ENCODE measurements at places on chromosomes 5 and 9. TPM values are rescaled to one million over a fixed set of nuclear protein-coding genes. Genes with fewer than 3 reads are reported as not detected.

The PCDHGA8 gene
- 0.08 TPM for total RNA-seq

The ADAMTS12 gene
- not detected for total RNA-seq

The PALM2AKAP2 gene
- total RNA-seq, result 1.8 TPM

The RNF183 gene
- total RNA-seq, result 0.13 TPM

The ELAVL2 gene
- total RNA-seq, result not detected

The PTPRD gene
- not detected for total RNA-seq

The C8G gene
- total RNA-seq, result 4.9 TPM

DNA sequence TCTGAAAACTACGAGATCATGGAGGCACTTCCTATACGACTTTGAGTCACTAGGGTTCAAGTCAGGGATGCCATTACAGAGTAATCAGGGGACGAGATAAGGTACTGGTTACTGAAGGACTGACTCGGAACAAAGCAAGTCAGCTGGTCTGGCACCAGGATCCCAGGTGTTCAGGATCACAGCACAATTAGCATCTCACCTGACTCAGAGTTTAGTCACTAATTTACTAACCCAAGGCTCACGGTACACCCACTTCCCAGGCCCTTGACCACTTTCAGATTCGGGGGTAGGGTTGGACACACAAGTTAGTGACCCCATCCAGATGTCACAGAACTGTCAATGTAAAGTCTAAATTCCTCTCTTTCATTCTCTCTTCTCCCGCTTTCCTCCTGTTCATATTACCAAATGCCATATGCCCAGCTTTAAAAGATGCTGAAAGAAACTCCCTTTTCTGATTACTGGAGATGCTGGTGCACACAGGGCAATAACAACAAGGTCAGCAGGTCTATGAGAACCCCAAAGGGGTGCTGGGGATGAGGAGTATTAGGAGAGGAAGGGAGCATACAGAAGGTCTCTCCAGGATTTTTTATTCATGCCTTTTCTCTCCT, 657.8 kb downstream of the TLE1 start:
- DNase-seq, result no peak

DNA sequence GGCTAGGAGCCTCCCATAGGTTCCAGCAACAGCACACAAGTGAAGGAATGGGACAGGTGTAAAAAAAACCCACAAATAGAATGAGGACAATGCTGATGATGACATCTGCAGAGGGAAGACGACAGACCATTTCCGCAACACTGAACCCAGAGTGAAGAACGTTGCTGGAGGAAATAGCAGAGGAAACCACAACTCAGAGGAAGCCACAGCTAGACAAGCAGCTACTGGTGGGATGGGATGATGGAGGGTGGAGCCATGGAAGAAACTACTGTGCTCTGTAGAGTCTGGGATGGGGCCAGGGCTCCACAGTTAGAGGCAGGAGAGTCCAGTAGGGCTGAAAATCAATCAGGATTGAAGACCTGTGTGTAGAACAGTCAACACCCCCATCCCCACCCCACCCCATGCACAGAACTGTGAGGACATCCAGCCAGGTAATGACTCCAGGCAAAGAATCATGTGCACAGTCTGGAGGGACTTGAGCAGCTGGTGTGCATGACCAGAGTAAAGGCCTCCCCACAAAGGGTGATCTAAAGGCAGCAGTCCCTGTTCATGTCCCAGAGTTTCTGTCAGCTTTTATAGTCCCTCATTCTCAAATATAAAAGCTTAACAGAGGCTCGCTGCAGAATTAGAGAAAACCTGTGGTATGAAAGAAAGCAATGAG, 65.2 kb upstream of the SPIN1 start:
- no peak for DNase-seq

DNA sequence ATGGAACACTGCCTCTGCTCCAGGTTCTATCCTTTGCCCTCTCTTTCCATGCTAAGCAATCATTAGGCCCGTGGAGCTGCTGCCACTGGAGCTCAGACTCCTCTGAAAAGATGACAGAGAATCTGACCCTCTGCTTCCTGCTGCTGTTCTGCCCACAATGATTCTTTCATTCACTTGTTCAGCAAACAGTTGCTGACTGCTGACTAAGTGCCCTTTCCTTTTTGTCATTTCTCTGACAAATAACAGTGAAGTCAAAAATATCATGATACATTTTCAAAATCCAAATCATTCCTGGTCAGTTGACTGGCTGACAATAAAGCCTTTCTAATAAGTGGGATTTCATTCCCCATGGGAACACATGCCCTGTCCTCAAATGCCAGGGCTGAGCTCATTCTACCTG, 110.1 kb downstream of the SIL1 start:
- no peak for DNase-seq

GRCh38 chr9:121233906-121234831, 32.5 kb upstream of the RAB14 start:
- no peak for DNase-seq

GRCh38 chr5:54908774-54909525, 76.4 kb downstream of the ESM1 start:
- DNase-seq, result no peak

GRCh38 chr9:97057651-97058050, 18.7 kb upstream of the CTSV start:
- DNase-seq, result no peak

DNA sequence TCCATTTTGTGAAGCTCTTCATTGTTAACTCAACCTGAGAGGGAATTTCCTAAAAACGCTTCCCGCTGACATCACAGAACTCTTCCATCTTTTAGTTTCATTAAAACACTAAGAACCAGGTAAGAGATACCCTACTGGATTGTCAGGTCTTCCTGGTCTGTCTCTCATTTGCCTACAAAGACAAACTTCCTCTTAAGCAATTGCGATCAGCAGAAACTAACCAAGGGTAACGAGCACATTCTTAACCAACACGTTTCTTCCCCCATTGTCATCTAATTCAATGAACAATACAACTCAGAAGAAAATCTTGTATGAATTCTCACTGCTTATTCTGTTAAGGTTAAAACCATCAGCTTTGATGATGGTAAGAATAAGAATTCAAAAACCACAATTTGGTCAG, 6.6 kb downstream of the FBXW11 start:
- no peak for DNase-seq

DNA sequence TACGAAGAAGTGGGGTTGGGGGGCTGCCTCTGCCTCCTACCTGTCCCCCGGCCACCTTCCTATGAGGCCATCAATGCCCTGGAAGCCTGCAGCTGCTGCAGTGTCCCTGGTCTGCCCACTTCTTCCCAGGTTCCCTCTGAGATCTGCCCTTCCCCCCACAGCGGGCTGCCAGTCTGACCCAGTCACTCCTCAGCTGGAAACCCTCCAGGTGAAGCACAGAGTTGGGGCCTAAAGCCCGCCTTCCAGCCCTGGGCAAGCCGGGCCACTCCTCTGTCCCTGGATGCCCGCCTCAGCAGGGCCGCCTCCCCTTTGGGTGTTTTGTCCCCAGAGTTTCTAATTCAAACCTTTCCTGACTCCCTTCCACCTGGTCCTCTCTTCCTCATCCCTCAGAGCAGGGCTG, 137.0 kb downstream of the RXRA start:
- no peak for DNase-seq

DNA sequence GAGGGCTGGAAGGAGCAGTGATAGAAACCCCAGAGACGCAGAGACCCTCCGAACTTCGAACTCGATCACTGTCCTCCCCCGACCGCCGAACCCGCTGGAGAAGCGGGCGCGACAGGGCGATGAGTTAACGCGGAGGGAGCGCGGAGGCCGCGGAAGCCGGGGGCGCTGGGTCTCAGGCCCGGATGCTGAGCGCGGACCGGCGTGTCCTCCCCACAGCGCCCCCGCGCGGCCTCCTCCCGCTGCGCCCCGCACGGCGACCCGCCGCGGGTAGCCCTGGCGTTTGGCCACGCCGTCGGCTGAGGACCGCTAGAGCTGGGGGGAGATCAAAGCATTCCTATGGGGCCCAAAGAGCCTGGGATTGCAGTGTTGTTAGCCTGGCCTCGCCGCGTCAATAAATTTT, 7.7 kb upstream of the DMRT2 start:
- DNase-seq, result no peak

DNA sequence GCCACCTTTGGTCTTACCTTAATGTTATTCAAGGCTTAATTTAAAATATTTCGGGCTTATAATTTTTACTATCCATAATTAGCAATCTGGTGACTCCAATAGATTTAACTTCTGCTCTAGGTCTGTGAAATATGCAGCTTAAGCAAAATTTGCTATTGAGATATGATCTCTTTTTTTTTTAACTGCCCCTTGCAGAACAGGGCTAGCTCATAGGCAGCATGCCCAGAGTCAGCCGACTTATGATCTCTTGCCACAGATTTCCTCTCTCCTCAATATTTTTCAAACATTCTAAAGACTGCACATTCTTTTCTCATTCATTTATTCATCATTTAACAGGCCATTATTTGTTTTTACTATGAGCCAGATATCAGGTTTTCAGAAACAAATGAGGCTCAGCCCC, 4.5 kb downstream of the TTC23L start:
- no peak for DNase-seq

DNA sequence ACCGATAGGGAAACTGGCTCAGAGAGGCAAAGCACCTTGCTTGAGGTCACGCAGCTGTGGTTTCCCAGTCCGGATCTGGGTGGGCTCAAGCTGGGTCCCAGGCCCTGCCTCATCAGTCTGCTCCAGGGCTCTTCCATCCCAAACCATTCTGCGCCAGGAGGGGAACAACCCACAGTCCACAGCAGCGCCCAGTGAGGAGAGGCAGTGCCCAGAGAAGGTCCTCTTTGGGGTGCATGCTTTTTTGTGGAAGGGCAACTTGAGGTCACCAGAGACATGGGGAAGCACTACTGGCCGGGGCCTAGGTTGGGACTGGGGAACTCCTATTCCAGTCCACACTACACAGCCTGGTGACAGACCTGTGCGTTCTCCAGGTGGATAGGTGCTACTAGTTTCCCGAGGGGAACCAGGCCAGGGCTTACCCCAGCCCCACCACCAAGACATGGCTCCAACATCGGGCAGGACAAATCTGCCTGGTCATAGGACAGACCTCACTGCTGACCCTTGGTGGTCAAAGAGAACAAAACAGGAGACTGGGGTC, 62.5 kb upstream of the RNF130 start:
- DNase-seq, result no peak

GRCh38 chr9:105281926-105282325, 37.5 kb downstream of the SLC44A1 start:
- no peak for DNase-seq

GRCh38 chr9:6917162-6917561, 159.4 kb downstream of the KDM4C start:
- DNase-seq, result no peak

DNA sequence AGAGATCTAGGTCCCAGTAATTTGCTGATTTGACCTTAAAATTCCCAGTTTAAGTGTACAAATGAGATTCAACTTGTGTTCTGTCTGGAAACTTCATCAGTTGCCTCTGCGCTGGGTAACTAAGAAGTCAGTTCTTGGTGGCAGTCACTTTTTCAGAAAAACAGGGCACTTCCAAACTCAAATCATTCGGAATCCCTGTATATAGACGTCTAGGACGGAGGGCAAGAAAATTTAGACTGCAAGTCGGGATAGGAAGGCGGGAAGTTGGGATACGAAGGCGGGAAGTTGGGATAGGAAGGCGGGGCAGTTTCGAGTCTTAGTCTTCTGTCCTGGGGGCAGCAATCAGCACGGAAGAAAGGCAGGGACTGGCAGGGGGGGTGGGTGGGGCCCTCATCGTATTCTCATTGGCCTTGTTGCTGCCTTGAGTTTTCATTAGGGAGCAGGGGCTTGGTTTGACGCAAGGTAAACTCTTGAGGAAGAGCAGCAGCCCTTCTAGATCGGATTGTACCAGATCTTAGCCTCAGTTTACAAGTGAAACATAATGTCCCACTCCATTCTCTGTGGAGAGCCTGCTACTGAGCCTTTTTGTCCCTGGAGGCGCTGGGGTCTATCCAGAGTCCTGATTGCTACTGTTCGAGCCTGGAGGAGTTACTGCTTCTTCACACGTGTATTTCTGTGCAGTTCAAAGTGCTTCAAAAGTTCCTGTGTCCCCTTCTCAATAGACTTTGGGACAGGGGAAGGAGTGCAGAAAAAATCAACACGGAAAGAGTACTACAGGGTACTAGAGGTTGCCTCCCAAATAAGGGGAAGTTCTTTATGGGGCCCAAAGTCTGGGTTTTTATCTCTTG, 2.7 kb upstream of the PURA start:
- no peak for DNase-seq

DNA sequence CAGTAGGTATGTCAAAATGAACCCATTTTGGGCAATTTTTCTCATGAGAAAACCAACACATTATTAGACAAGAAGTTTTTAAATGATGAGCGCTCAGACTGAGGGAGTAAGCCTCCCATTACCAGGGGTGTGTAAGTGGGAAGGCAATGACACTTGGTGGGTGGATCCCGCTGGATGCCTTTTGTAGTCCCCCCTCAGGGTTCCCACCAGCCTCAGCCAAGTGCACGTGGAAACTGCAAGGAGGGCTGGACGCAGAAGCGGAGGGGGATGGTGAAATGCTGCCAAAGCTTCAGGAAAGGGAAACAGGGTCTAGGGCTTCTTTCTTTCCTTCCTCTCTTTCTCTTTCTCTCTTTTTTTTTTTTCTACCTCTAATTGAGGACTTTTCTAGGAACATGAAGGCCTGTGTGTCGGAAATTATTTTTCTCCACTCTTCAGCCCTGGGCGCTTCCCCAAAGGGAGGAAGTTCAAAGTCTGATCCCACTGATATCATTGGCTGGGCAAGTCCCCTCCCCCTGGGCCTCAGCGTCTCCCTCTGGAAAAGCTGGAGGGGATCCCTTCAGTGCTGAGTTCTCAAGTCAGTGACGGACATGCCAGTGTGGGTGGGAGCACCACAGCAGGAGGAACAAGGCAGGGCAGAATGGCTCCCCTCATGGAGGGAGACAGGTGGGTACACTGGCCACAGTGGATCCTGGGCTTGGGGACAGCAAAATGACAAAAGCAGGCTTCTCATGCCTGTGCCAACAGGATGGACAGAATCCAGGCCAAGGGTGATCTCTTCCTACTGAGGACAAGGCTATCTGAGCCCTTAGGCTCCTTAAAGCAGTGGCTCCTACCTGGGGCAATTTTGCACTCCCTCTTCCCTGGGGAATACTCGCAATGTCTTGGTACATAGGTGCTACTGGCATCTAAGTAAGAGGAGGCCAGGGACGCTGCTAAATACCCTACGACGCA, 23.9 kb upstream of the SLC25A51 start:
- DNase-seq, result no peak

GRCh38 chr5:38922199-38922598, 76.4 kb downstream of the OSMR start:
- peak; percentile 29 for DNase-seq

DNA sequence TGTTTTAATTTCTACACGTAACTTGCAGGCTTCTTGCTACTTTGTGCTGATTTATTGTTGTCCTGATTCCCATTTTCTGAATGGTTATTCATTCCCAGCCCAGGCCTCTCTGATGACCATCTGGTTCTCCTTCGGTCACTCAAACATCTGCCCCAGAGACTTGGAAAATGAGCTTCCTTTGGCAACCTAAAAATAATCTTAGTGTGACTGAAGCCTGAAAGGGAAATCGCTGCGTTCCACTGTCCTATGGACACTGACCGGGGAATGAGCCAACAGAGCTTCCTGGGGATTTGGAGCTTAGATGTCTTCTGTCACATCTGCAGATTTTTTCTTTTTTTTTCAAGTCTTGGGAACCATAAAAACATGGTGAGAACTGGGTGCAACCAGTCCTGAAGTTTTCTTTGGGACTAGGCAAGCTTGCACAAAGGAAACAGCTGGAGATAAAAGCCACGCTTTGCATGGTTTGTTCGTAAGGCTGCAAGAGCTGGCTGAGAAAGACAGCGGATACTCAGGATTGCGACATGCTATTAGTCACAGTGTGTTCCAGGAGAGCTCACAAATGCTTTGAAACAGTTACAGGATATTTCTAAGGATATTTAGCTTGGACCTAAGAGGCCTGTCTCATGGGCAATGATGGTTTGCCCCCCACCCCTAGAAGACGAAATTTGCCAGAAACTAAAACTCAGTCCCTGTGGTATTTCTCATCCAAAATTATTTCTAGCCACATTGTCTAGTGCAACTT, 146.2 kb downstream of the GOLPH3 start:
- DNase-seq, result peak; percentile 39
